HS-5 (cell line): ENCODE measurements at places on chromosomes 4 and X.

GRCh38 chrX:46611658-46612362 is 38.2 kb downstream of the CHST7 start:
- no peak for DNase-seq

DNA sequence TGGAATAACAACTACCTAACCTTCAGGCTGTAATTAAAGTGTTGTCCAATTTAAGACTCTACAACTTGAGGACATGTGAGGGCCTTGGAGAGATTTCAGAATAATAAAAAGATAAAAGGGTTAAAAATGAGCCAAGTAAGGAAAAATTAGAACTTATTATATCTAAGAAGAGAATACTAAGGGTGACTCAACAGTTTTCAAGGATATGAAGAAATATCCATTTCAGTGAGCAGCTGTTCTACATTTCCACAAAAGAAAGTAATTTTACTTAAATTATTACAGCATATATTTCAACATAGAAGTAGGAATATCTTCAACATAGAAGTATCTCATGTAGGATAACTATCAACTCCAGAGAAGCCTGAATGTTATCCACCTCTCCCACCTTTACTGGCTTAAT is 11.3 kb downstream of the SNX12 start:
- no peak for DNase-seq

- no peak for DNase-seq
These were observed 44.0 kb downstream of the ARHGEF6 start for GRCh38 chrX:136736690-136737089.

DNA sequence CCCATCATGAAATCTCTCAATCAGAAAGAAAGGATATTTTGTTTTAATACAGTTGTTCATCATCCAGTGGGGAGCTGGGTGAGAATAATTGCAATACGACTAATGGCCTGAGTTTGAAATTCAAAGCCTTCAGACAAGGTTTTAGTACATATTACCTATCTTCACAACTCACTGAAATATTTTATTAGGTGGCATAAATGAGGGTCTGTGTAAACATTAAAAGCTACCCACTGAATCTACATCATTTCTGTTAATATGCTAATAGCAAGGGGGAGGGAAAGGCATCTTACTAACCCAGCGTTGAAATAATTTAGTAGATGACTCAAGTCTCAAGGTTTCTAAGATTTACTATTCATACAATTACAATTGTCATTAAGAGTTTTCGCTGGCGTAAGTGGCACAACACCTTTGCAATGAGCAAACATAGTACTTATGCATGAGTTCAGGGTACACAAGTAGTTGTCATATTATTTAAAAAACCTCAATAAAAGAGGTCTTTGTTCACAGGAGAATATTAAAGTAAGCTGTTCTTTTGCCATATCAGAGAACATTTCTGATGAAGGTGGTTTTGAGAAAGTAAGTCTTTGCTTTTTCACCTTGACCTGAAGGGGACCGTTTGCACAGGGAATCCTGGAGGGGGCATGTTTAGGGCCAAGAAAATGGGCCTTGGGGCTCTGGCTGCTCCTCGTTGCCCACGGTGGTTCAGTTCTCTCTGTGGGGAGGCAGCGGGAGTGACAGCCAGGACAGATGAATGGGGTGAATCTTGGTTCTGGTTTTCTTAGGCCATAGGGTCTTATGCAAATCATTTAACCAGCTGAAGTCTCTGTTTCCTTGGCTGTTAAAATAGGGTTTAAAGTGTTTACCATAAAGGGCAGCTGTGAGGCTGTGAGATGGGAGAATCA is 4.5 kb upstream of the RHOH start:
- no peak for DNase-seq

- no peak for DNase-seq
These were observed 165.6 kb downstream of the SH3KBP1 start for GRCh38 chrX:19721726-19722370.

DNA sequence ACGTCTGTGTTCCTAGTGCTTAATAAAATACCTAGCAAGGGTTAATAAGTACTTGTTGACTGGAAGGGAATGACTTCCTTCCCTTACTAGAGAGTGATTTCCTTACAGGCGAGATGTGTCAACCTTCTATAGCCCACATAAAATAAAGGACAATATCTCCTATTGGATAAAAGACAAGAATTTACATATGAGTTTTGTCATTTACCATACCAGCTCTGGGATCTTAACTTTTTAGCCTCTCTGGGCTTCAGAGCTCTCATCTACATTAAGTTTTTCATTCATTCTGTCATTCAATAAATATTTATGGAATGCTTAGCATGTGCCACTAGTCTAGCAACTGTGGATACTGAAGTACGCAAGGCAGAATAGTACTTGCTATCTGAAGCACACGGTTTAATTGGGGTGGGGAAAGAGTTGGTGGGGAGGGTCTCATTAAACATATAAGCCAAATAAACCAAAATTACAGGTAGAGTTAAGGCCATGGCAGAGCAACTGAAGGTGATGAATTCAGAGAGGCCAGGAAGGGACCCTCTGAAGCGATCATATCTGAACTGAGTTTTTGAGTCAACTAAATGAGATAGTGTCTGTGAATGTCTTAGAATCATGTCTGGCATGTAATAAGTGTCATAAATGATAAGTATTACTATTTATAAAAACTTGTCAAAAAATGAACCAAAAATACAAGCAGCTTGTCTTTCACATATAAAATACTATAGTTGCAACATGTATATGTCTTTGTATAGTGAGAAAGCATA is 91.6 kb upstream of the BMP2K start:
- no peak for DNase-seq

- no peak for DNase-seq
These were observed 118.5 kb upstream of the SHISA3 start for GRCh38 chr4:42278709-42279324.

DNA sequence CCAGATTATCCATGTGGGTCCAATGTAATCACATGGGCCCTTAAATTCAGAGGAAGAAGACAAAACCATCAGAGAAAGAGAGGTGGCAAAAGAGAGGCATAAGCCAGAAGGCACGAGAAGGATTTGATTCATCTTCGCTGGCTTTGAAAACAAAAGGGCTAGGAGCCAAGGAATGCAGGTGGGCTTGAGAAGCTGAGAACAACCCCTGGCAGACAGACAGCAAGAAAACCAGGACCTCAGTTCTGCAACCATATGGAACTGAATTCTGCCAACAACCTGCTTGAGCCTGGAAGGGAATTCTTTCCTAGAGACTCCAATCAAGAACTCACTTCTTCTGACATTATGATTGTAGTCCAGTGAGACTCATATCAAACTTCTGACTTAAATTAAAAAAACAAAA is 1531.8 kb downstream of the PCDH7 start:
- no peak for DNase-seq

- DNase-seq: no peak
These were observed 472.8 kb downstream of the TMA16 start for GRCh38 chr4:163967263-163967662.

DNA sequence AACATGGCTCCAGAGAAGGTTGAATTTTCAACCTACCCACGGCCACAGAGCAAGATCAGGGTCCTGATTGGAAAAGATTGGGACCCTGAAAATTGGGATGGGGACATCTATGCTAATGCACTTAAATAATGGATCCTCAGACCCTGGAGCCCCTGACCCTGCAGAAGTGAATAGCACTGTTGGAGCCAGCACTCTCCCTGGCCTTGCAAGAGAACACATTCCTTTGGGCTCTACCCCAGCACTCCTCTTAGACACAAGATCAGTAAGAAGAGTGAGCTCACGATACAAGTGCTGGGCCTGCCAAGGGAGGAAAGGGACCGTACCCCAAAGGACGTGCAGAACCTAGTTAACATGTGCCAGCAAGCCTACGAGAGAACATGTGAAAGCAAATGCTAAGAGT is 19.9 kb downstream of the CXCL13 start:
- DNase-seq: no peak

- DNase-seq: no peak
These were observed 47.9 kb upstream of the TSPAN5 start for GRCh38 chr4:98706200-98706813.

- DNase-seq: no peak
These were observed 257.4 kb downstream of the NLGN4X start for GRCh38 chrX:5971300-5971699.

DNA sequence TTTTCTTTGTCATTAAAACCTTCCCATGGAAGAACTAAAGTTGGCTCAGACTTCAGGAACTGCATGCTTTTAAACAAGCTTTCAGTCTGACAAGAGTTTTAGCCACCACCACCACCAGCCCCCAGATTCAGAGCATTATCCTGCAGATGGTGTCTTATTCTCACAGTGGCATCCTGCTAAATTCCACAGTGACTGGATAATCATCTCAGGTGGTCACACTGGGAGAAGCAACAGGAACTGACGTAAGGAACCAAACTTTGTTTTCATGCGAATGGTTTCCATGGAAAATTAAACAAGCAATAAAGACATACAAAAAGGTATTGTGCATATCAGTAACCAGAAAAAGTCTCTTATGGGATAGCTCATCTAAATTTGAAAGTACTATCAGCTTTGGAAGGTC is 370.7 kb downstream of the FBXW7 start:
- DNase-seq: no peak

DNA sequence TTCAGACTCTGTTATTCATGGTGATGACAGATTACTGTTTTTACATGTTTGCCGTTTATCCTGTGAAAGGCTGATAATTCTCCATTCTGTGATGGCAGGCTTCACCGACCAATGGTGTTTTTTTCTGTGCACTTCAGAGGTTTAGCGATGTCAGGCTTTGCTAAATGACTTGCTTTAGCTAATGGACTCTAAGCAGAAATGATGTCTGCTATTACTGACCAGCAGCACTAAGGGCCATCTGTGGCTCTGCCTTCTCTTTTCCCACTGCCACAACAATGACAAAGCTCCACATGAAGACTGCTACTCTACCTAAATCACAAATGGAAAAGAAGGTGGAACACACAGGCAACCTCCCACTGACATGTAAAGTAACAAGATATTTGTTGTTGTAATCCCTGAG is 68.4 kb upstream of the ALB start:
- no peak for DNase-seq

DNA sequence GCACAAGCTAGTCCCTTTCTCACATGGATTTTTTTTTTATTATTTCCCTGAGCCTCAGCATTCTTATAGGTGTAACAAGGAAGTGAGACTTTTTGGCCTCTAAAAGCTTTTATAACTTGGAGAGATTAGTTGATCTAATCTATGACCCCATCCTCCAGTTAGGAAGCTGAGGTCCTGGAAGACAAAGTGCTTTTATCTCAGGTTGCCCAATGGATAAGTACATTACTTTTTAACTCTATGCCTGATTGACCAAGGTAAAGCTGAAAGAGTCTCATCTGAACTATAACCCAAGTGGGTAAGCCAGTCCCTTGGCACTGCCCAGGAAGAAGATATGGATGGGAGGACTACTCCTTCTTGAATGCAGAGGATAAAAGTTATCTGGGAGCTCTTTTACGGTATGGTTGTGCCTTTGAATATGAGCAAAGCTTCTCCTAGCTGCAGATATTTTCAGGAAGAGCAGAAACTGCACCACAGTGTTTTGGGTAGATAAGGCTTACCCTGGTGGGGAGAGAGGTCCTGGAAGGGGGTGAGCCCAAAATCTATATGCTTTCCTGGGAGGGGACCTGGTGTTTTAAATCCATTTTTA is 40.2 kb downstream of the VSIG4 start:
- no peak for DNase-seq

GRCh38 chrX:153411988-153412574 is 809 bp downstream of the ZFP92 start:
- DNase-seq: no peak

DNA sequence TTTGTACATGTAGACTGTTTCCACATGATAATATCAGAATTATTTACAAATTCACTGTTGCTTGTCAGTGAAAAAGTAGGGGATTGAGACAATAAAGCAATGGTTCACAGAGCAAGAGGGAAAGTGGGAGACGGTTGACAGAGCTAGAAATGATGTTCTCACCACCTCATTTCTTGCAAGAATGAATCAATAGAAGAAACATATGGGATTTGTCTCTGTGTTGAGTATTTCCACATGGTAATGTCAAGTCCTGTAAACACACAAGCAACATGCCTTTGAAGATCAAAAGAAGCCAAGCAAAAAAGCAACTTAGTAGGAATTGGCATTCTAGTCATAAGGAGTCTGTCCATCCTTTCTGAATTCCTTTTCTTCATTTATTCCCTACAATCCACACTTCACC is 1806.6 kb upstream of the AGA start:
- DNase-seq: no peak

DNA sequence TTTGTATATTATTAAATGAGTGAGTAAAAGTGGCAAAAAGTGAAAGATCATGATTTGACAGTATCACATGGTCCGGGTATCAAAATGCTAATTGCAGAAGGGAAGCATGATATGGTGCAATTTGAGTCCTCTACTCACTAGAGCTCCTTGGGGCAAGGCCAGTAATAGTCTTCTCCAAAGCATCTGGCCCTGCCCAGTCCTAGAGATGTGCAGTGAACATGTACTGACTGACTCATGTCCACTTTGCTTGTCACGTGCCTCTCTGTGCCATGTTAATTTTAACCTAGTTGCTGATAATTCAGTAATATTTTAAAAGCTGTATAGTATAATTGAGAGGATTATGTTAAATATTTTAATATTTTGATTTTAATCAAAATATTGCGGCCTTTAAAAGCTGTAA is 54.6 kb upstream of the TENM3 start:
- no peak for DNase-seq

- no peak for DNase-seq
These were observed 175.4 kb upstream of the PGRMC2 start for GRCh38 chr4:128463006-128463405.

DNA sequence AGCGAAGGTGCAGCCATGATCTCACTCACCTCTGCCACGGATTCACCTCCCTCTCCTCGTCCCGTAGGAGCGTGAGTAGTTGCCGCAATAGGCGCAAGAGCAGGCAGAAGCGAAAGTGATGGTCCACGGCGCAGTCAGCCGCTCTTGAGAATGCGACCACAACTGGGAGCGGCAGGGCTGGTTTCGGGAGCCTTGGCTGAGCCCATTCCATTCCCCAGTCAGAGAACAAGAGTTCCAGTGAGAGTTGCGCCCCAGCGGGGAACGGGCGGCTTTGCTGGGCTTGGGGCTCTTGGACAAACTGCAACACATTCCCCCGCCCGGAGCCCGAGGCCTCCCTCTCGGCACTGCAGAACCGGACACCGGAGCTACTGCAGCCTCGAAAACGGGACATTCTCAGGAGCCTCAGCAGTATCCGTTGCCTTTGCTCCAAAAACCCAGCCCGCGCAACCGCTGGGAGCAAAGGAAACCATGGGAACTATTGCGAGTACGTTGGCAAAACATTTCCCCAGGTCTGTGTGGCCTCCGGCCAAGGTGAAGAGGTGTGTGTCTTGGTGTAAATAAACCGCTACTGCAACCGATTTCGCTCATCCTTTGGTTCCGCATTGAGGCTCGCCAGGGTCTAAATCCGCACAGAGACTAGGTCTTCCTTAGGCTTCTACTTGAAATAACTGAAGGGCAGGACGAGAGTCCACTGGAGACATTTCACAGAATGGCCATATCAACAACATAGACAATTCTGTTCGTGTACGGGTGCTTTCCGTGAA is 5.7 kb upstream of the ZBTB33 start:
- DNase-seq: peak; percentile 48

DNA sequence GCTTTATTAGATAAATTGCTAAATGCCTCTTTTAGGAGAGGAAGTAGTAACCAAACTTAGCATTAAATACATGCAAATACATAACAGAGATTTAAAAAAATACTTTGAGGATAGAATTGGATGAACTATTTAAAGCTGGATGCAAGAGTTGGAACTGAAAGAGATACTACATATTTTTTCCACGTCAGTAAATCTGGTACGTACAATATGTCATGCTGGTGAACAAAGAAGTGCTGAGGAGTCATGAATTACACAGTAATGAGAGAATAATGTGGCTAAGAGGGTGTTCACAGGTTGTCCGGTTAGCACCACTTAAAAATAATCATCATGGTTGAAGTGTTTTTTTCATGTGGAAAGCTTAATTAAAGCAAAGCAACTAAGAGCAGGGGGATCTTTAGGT is 184.1 kb upstream of the FRMPD4 start:
- no peak for DNase-seq

- no peak for DNase-seq
These were observed 1392.8 kb upstream of the TENM3 start for GRCh38 chr4:180850318-180850940.
